Right lobe of liver (tissue), 6 donors: ENCODE measurements at places on chromosomes 5 and 9. TPM values are rescaled to one million over a fixed set of nuclear protein-coding genes. Genes with fewer than 3 reads are reported as not detected.

The ABLIM3 gene
- 128 TPM for total RNA-seq

DNA sequence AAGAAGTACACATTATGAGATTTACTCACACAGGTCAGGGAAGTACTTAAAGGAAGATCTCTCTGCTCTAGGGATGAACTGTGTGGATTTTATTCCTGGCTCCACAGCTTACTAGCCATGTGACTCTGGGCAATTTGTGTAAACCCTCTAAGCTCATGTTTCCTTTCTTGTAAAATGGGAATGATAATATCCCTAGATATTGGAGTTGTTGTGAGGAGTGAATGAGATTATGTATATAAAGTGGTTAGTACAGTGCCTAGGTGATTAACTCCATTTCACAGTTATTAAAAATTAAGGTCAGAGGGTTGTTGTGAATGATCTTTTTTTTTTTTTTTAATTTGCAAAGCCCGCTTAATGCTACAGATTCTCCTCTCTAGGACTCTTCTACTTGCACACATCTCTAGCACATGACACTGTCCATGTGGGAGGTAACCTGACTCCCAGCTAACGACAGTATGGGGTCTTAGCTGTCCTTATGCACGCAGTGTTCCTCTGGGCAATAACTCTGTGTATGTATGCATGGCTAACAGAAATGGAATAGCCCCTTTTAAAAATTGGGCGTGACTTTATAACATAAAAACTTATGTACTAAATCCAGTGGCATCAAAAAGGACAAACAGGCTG, 23.9 kb upstream of the MYOT start:
- no peak for DNase-seq
- no peaks in the 10 kb centered on the region for H3K4me1 ChIP-seq
- no peak overlapping the region for H3K4me3 ChIP-seq
- no peaks in the 10 kb centered on the region for H3K27me3 ChIP-seq
- no peak overlapping the region for H3K27ac ChIP-seq

DNA sequence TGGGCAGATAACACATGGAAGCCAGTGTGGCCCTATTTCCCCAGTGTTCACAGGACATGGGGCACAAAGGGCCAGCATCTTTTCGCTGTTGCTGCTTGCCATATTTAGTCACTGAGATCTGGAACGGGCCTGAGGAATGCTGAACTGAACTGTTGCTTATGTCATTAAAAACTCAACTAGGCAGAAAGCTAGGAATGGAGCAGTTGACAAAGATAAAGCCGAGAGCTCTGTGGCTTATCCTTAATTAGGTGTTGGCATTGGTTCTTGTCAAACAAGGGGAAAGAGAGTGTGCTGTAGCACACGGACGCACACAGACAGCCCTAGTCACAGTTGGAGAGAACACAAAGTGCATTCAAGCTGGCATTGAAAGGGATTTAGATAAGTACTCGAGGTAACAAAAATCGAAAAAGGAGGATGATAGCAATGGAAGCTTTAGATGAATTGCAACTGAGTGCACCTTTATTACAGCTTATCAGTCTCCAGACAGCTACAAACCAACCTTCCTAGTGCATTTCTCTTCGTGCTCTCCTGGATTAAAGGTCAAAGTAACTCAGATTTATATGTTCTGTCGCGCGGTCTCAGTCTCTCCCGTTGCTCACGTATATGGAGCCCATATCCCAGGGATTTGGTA, 450.2 kb upstream of the ZNF608 start:
- H3K4me3 ChIP-seq, result no peak overlapping the region
- H3K27me3 ChIP-seq, result no peaks in the 10 kb centered on the region
- peaks cover 6% of the 10 kb centered on the region for H3K4me1 ChIP-seq
- DNase-seq, result no peak

DNA sequence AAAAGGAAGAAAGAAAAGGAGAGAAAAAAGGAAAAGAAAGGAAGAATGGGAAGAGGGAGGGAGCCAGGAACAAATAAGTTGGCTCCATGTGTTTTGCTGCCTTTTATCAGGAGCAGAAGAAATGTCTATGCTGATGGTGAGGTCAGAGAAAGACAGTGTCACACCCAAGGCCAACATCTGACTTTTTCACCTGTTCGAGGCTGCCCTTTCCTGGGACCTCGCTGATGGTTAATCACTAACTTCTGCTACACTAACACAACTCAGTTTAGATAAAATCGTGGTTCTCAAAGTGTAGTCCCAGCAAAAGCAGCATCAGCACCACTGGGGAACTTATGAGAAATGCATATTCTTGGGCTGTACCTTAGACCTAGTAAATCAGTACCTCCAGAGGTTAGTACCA, 88.2 kb upstream of the FER start:
- H3K4me1 ChIP-seq, result peaks cover 4% of the 10 kb centered on the region
- no peak overlapping the region for H3K4me3 ChIP-seq
- H3K27me3 ChIP-seq, result no peaks in the 10 kb centered on the region
- no peaks in the 10 kb centered on the region for H3K36me3 ChIP-seq

- DNase-seq, result peak; percentile 72
- H3K27me3 ChIP-seq, result no peaks in the 10 kb centered on the region
- no peaks in the 10 kb centered on the region for H3K36me3 ChIP-seq
- peak overlapping the region; percentile 47 for H3K27ac ChIP-seq
- no peak overlapping the region for H3K4me3 ChIP-seq
Measured at GRCh38 chr5:172110921-172111851, 76.8 kb downstream of the STK10 start.

The IFNA2 gene
- total RNA-seq, result not detected

- H3K36me3 ChIP-seq, result no peaks in the 10 kb centered on the region
- no peaks in the 10 kb centered on the region for H3K27me3 ChIP-seq
- H3K27ac ChIP-seq, result no peak overlapping the region
Measured at GRCh38 chr9:129514497-129514867, 106.4 kb downstream of the C9orf50 start.

The NINJ1 gene
- total RNA-seq, result 55.3 TPM

GRCh38 chr5:148826053-148826738, at the start of gene ADRB2:
Gene ADRB2, plus strand, starts transcription at chr5:148826611. Its CDS starts 221 bp downstream, at chr5:148826832.
- H3K27me3 ChIP-seq, result no peaks in the 10 kb centered on the region
- peak within 1 kb of the TSS; percentile 90 for H3K27ac ChIP-seq
- H3K36me3 ChIP-seq, result no peaks in the 10 kb centered on the region
- peak; percentile 99 for DNase-seq

GRCh38 chr5:41252036-41252435, 38.7 kb upstream of the C6 start:
- no peak for DNase-seq
- no peaks in the 10 kb centered on the region for H3K36me3 ChIP-seq
- H3K4me1 ChIP-seq, result no peaks in the 10 kb centered on the region

The CRB2 gene
- not detected for total RNA-seq

DNA sequence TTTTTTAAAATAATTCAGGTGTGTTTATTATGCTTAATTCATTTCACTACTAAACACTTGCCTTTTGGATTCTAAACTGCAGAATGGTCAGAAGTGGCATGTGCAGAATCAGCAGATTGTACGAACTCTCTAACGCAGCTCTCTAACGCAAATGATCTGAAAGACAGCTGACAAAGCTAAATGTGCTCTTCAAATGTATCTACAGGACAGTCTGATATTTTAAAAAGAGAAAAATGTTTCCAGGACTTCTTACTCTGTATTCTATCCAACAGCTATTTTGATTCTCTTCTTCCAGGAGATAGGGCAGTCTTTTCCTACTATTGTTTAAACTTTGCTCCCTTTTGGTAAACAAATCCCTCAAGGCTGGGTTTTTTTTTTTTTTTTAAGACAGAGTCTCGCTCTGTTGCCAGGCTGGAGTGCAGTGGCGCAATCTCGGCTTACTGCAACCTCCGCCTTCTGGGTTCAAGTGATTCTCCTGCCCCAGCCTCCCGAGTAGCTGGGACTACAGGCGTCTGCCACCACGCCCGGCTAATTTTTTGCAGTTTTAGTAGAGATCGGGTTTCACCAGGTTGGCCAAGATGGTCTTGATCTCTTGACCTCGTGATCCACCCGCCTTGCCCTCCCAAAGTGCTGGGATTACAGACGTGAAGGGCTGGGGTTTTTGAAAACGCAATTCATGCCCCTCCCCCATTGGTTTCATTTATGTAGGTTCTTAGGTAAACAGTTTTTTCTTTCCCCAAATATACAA, 1.2 kb downstream of the NMRK1 start:
- H3K27me3 ChIP-seq, result no peaks in the 10 kb centered on the region
- no peaks in the 10 kb centered on the region for H3K4me1 ChIP-seq
- peak; percentile 69 for DNase-seq
- peak overlapping the region; percentile 87 for H3K4me3 ChIP-seq
- H3K27ac ChIP-seq, result peak overlapping the region; percentile 98

The CLPTM1L gene
- total RNA-seq, result 155 TPM

The ARL14EPL gene
- not detected for total RNA-seq

The SLC6A3 gene
- total RNA-seq, result not detected

DNA sequence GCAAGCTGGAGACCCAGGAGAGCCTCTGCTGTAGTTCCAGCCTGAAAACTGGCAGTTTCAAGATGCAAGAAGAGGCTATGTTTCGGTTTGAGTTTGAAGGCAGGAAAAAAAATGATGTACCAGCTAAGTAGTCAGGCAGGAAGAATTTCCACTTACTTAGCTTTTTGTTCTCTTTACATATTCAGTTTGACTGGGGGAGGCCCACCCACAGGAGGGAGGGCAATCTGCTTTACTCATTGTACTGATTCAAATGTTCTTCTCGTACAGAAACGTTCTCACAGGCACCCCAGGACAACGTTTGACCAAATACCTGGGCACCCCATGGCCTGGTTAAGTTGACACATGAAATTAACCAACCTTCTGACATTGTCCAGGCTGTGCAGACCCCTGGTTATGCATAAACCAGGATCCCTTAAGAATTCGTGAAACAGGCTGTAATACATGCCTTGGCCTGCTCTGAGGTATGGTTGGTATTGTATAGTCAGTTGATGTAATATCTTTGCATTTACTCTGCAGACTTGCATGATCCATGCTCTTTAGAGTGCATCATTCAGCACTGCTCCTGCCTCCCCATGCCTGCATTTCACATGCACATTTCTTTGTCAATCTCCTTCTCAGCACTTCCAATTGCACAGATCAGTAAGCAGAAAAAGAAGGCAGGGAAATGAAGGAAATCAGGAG, 687.1 kb downstream of the TAF11L14 start:
- H3K4me3 ChIP-seq, result no peak overlapping the region
- no peaks in the 10 kb centered on the region for H3K36me3 ChIP-seq
- H3K27me3 ChIP-seq, result no peaks in the 10 kb centered on the region
- H3K27ac ChIP-seq, result no peak overlapping the region
- DNase-seq, result no peak
- no peaks in the 10 kb centered on the region for H3K4me1 ChIP-seq

The BTNL9 gene
- 8.6 TPM for total RNA-seq

The EXOSC3 gene
- 13.1 TPM for total RNA-seq

DNA sequence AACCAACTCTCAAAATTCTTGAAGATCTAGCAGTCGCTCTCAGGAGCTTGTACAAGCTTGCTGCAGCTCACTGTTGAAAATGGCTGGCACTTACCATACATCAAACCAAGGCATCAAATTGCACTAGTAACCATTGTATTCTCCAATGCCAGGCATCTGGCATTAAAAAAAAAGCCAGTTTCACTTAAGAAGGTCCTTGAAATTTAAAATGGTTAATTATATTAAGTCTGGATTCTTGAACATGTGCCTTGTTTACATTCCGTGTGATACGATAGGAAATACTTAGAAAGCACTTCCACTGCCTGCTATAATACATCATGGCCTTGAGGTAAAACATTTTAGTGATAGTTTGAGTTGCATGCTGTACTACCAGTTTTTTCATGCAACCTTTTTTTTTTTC, 300.7 kb downstream of the KDM4C start:
- no peak overlapping the region for H3K4me3 ChIP-seq
- H3K27me3 ChIP-seq, result no peaks in the 10 kb centered on the region
- H3K36me3 ChIP-seq, result no peaks in the 10 kb centered on the region

GRCh38 chr5:59732806-59733205, 160.7 kb downstream of the PDE4D start:
- H3K4me1 ChIP-seq, result no peaks in the 10 kb centered on the region
- H3K27ac ChIP-seq, result no peak overlapping the region
- DNase-seq, result no peak
- H3K36me3 ChIP-seq, result no peaks in the 10 kb centered on the region

DNA sequence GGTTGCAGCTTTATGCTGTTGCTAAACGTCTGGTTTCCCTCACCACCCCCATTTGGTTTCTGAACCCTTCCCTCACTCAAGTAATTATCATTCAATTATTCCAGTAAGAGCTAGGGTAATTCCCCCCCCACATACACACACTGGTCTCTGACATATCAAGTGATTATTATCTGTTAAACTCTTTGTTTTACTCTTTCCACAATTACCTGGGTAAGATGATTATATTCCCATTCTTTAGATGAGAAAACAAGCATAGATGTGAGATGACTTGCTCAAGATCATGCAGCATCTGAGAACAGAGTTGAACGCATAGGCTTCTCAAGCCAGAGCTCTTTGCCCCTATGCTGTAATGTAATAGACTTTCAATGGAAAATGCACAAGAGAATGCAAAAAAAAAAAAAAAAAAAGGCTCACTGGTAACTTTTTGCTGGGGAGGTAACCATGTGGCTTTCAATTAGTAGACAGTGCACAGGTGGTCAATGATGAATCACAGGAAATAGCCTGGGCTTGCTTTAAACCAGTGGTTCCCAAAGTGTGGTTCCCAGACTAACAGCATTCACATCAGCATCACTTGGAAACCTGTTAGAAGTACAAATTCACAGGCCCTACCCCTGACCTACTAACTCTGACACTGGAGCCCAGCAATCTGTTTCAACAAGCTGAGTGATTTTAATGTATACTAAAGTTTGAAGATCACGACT, 87.6 kb downstream of the PIK3R1 start:
- no peaks in the 10 kb centered on the region for H3K36me3 ChIP-seq
- no peaks in the 10 kb centered on the region for H3K27me3 ChIP-seq
- H3K27ac ChIP-seq, result no peak overlapping the region
- H3K4me3 ChIP-seq, result no peak overlapping the region

DNA sequence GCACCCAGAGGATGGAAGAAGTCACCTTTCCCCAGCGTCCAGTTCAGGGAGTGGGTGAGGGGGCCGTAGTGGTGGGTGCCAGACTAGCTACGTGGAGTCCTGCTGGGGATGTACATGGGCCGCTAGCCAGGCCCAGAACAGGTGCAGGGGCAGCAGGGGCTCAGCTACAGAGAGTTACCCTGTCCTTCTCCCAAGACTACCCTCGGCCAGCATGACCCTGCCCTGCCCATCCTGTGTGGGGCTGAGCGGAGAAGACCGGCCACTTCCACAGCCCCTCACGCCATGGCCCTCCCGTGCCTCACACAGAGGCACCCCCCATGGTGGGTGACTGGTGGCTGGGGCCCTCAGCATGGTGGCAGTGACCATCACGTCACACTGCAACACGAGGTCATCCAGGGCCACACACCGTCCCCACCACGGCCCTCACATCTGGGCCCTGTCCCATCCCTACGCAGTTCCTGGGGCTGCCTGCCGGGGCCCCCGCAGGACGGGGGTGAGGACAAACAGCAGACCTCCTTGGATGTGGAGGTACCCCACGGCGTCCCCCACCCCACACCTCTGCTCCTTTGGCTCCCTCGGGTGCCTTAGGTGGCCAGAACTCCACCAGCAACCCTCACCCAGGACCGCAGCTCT, 977 bp upstream of the DPP7 start:
- H3K27ac ChIP-seq, result no peak overlapping the region
- no peak overlapping the region for H3K4me3 ChIP-seq
- no peaks in the 10 kb centered on the region for H3K27me3 ChIP-seq
- H3K36me3 ChIP-seq, result no peaks in the 10 kb centered on the region
- no peaks in the 10 kb centered on the region for H3K4me1 ChIP-seq
- peak; percentile 42 for DNase-seq
